ENCODE measurements at places on chromosomes 1 and 21.
A peak's percentile ranks its signal among the peaks of the same experiment; 100 is the strongest.

DNA sequence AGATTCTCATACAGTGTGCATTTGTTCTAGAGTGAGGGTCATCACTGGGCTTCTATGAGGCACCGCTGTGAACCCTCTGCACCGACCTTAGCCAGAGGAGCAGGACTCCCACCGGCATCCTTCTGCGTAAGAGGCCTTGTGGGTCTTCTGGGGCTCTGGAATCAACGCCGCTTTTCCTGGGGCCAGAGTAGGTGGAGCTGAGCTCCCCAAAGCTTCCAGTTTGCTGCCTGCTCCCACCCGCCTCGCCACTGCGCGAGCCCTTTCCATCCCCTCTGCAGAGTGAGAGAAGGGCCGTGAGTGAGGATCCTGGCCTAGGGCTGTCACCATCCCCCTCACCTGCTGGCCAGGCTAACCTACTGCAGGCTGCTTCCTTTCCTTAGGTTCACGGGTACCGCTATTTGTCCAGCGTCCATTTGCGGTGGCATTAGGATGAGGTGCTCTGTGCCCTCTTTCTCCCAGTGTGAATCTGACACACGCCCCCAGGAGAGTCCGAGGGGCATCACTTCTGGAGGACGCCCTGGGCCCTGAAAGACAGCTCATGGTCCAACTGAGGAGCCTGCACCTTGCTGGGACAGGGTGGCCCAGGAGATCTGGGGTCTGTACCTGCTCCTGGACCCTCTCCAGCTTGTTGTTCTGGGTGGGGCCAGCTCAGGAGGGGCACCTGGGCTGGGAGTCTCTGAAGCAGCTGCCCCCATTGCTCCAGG lies 36.2 kb downstream of the UMODL1 start:
- DNase-seq = no peak

- no peak for DNase-seq
These were observed 44.9 kb downstream of the MAP3K21 start for GRCh38 chr1:233372218-233373120.

DNA sequence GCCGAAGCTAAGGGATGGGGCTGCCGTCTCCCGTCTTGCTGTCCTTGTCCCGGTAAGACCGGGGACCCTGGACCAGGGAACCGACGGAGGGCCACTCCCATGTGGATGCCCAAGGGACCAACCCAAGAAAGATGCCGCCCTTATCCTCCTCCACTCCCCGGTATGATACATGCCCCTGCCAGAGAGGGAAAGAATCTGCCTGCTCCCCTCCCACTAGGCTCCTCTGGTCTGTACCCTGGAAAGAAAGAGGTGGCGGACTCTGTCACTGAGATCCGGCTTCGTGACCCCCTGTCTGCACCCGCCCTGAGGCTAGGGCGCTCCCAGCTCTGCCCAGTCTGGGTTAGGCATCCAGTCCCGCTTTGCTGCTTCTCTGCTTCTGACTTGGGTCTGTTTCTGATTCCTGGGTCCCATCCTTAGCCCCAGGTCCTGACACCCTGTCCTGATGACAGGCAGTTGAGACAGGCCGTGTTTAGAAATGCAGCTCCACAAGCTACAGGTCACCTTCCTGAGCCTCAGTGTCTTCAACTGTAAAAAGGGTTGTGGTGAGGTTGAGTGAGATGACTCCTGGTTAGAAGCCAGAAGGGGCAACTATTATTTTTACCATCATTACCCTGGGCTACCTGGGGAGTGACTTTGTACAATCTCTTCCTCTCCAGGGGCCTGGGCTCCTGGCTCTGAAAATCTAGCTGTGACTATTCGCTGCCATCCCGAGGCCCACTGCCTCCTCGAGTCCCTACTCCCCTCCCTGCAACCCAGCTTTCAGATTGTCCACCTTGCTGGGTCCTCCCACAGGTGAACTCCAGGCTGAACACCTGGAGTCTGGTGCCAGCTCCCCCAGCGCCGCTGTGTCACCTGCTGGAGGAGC lies 3.7 kb downstream of the MATN1 start:
- no peak for DNase-seq

DNA sequence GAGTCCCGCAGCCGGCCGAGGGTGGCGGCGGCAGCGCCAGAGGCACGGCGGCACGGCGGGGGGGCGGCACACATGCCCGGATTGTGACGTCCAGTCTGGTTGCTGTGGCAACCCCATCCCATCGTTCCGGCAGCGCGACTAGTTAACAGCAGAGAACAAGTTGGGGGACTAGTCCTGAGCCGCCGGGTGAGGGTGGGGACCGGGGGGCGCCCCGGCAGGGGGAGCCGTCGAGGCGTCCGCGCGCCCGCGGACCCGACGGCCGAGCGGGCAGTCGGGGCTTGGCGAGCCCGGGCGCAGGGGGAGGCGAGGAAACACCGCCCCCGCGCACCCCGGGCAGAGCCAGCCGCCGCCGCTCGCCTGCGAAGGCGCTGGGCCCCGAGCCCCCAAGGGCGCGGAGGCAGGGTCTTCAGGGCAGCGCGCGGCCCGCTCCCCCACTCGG lies at the start of gene CHD5:
CHD5 (minus strand) TSS at position 54 of the 439 bp plus-strand sequence. CDS start 298 bp downstream, outside the sequence.
- no peak for DNase-seq

- peak; percentile 59 for DNase-seq
These were observed 88.9 kb upstream of the HAO2 start for GRCh38 chr1:119279456-119280381.

DNA sequence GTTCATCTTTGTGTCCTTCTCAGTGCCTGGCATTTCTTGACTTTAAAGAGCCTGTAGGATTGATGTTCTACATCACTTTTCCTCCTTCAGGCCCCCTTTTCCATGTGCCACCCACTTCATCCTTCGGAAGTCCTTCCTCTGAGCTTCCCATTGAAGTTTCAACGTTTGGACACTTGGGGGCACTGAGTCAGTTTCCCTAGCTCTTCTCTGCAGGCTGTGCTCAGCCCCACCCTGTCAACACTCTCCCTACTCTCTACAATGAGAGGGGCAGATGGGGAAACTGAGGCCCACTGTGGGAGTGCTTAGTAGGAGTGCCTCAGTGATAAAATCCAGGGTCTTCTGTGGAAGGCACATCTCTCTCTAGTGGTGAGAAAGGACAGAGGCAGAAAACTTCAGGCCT lies 11.9 kb downstream of the KCNJ10 start:
- DNase-seq = no peak

- no peak for DNase-seq
These were observed 412.8 kb upstream of the LYPLAL1 start for GRCh38 chr1:218760601-218761570.

GRCh38 chr1:14334336-14335176 lies 263.9 kb upstream of the KAZN start:
- no peak for DNase-seq

DNA sequence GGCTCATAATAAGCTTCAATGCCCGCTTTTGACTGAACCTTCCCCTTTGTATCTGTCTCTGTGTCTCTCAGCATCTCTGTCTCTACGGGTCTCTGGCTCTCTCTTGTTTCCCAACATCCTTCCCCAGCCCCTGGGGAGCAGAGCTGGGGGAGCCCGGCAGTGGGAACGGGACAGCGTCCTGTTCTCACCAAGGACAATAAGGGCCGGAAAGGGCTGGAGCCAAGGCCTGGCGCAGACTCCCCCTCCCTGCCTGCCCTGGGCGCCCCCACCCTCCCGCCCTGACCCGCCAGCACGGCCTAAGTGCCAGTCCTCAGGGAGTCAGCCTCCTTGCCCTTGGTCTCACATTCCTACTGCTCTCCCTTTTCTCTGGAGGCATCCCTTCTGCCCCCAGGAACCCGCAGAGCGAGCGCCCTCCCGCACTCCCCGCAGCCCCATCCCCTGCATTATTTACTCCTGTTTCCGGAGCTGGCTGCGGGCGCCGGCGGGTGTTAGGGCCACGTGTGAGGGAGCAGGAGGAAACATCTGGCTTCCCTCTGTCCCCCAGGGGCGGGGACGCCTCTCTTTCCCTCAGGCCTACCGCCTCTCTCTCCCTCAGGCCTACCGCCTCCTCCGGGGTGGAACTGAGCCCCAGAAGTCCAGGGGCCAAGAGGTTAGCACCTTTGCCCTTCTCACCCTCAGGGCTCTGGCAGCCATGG lies 6.5 kb downstream of the KRTCAP2 start:
- DNase-seq = no peak

GRCh38 chr1:48341221-48341620 lies 118.7 kb downstream of the SLC5A9 start:
- no peak for DNase-seq

DNA sequence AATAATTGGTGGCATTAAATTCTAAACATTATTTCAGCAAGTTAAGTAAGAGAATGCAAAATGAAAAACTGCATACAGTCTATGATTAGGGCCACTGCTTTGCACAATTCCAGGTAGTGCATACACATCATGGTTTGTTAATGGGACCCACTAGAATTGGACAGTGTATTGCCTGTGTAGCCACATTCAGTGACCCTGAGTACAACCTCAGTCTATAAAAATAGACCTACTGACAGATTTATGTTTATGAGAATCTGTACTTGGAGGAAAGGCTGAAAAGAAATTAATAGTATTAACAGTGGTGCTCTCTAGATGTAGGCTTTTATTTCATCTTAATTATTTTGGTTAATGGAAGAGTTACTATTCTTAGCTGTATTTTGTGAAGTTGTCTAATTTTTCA lies 18.8 kb downstream of the UAP1 start:
- no peak for DNase-seq

DNA sequence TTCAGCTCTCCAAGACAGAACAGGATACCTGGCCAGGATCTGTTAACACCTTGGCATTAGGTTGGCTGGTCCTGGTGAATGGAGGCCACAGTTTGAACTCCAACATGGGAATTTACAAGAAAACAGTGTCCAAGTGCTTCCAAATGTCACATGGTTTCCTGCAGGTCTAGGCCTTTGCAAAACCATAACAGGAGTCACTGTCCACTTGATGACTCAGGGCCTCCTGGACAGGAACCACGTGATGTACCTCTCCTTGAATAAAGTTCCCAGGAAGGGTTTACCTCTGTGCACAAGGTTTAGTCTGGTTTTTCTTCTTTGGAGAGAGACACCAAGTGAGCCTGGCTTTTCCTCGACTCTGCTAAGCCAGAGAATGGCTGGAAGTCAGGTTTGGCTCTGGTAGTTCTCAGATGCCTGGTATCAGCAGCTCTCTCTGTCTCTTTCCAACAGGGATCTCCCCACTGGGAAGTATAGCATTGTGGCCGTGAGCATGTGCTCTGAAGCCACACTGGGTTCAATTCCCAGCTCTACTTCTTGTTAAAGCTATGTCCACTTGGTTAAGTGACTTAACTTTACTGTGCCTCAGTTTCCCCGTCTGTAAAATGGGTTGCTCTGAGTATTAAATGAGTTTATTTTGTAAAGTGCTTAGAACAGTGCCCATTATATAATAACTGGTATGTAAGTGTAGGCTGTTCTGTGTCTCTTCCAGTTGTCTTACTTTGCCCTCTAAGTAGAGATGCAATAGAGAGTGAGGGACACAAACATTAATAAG lies 27.3 kb upstream of the TMEM61 start:
- DNase-seq = no peak

GRCh38 chr1:30263888-30264671 lies 459.3 kb downstream of the MATN1 start:
- no peak for DNase-seq

- no peak for DNase-seq
These were observed 17.2 kb upstream of the BEND5 start for GRCh38 chr1:48793863-48794262.

- no peak for DNase-seq
These were observed 64.6 kb downstream of the CAMK2N1 start for GRCh38 chr1:20421441-20421840.

- DNase-seq = no peak
These were observed 38.3 kb upstream of the LAMC2 start for GRCh38 chr1:183147735-183148134.

- peak; percentile 66 for DNase-seq
These were observed 1.2 kb downstream of the CD160 start for GRCh38 chr1:145720556-145720877.

GRCh38 chr1:112927462-112927990 lies 28.5 kb downstream of the SLC16A1 start:
- DNase-seq = no peak

GRCh38 chr1:163337631-163338030 lies 15.9 kb downstream of the NUF2 start:
- DNase-seq = no peak

GRCh38 chr21:44718571-44718970 lies 7.2 kb upstream of the TSPEAR start:
- no peak for DNase-seq

GRCh38 chr1:16351456-16351993 lies 755 bp downstream of the FBXO42 start:
- DNase-seq = no peak

DNA sequence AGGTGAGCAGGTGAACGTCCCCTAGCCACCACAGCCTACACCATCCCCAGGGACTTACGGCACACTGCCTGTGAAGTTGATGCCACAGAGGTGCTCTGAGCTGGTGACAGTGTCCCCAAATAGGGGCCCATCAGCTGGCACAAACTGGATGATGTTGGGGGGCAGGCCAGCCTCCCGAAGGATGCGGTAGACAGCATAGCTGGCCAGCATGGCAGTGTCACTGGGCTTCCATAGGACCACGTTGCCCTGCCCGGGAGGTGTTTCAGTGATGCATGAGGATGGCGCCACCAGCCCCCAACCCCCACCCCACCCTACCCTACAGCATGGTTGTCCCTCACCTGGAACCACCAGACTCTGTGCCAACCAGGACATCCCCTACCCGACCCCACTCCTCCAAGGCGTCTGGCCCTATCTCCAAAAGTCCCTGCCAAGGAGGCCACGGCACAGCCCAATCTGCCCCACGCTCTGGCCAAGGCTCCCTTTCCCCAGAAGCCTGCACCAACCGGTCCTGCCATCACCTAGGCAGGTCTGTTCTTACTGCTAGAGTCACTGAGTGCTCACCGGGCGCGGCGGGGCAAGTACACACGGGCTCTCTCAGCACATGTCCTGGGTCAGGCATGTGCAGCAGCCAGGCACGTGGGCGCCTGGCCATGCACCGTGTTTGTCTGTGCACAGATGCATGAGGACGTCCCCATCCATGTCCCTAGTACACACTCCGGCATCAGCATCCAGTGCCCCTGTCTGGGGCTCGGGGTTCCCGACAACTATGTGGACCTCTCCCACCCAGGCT lies 20.5 kb downstream of the ALDH4A1 start:
- no peak for DNase-seq

GRCh38 chr21:14321042-14321441 lies 61.9 kb downstream of the HSPA13 start:
- no peak for DNase-seq

DNA sequence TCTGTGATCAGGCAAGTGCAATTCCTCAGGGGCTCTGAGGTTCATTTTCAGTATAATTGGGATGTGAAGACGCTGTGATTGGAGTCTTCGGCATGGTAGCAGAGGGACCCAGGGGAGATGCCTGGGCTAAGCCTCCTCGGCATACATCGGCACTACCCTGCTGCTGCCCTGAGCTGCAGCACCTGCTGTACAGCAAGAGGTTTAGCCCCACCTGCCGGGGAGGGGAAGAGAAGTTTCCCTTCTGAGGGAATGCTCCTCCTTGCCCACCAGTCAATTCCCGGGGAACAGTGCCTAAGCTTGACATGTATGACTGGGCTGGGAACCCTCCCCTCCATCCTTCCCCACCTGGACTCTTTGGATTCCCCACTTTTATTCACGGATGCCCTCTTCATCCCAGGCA lies 24.9 kb downstream of the CNIH3 start:
- DNase-seq = no peak

DNA sequence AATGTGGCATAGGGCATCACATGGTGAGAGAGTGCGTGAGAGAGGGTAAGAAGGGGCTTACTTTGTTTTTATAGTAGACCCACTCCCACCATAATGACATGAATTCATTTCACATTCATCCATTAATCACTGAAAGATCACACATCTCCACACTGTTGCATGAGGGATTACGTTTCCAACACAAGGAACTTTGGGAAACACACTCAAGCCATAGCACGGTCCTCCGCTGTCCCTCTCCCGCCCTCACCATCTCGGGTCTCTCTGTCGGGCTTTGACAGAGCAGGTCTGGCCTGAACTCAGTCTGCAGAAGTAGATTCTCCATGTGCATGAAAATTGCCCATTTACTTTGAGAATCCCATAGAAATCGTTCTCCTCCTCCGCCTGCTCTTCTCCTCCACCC lies 312.2 kb downstream of the MATN1 start:
- DNase-seq = no peak
